ENCODE measurements at places on chromosomes 16 and 17. TPM values are rescaled to one million over a fixed set of nuclear protein-coding genes. Genes with fewer than 3 reads are reported as not detected.

GRCh38 chr17:7238420-7239090, 702 bp downstream of the PHF23 start:
- DNase-seq: no peak

DNA sequence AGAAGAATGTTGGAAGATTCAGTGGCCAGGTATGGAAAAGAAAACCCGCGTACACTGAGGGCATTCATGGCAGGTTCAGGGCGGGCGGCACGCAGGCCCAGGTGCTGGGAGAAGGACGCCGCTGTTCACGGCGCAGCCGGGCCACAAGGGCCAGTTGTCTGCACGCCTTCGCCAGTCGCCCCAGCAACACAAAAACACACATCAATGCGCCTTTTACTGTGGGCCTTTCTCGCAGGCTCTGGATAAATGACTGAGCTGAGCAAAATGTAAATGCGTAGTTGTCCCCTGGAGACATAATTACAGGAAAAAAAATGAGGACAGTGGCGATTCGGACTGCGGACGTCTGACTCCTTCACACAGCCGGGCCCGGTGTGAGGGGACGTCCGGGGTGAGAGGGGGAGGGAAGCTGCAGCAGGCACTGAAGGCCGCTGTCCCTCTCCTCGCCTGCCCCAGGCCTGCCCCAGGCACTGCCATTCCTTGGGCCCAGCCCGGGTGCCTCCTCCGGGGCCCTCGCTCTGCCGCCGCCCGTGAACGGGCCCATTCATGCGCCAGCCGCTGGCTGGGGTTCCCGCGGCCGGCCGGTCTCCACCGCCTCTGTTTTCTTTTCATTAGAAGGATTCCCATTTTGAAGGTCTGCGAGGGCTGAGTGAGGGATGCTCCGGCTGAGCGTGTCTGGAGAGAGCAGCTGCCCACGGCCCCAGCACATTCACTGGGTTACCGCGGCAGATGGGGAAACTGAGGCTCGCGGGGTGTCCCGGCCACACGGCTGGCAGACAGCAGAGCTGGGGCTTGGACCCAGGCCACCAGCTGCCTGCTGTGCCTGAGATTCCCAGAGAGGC, 6.5 kb upstream of the ZNF469 start:
- no peak for DNase-seq

DNA sequence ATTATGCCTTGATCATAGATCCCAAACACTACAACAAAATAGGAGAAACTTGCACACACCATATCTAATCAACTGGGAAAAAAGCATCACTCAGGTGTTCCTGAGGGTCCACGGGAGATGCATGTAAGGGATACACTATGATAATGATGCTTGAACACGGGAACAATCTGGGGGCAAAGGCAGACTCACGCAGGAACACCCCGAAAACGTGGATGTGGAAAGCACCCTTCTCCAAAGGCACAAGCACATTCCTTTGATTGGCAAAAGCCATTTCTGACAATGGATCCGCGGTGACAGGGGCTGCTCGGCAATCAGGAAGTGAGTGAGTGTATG, 1.3 kb downstream of the ZNF652 start:
- peak; percentile 39 for DNase-seq

- no peak for DNase-seq
These were observed 1.7 kb upstream of the LMF1 start for GRCh38 chr16:972316-973002.

GRCh38 chr16:69566981-69567680, 1.4 kb downstream of the NFAT5 start:
- no peak for DNase-seq

- DNase-seq: no peak
These were observed 16.6 kb upstream of the ADORA2B start for GRCh38 chr17:15928286-15928785.

GRCh38 chr17:74768069-74768762, 7.9 kb downstream of the NAT9 start:
- no peak for DNase-seq

DNA sequence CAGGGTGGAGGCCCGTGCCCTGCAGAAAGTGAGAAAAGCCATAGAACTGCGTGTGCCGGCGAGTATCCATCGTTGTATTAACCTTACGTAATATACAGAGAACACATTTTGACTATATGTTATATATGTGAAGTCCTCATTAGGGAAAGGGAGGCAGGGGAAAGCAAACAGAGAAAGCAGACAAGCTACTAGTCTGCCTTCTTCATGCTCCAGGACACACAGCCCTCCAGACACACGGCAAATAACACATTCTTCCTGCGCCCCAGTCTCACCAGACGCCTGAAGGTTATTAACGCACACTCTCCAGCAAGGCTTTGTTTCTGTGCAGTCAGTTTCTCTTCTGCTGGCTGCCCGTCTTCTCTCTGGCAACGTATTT, 28.8 kb downstream of the PRDM7 start:
- DNase-seq: no peak

GRCh38 chr17:16585796-16586195, 16.8 kb upstream of the ZNF287 start:
- DNase-seq: no peak

- DNase-seq: peak; percentile 80
These were observed 22.1 kb upstream of the SPNS2 start for GRCh38 chr17:4476511-4477070.

DNA sequence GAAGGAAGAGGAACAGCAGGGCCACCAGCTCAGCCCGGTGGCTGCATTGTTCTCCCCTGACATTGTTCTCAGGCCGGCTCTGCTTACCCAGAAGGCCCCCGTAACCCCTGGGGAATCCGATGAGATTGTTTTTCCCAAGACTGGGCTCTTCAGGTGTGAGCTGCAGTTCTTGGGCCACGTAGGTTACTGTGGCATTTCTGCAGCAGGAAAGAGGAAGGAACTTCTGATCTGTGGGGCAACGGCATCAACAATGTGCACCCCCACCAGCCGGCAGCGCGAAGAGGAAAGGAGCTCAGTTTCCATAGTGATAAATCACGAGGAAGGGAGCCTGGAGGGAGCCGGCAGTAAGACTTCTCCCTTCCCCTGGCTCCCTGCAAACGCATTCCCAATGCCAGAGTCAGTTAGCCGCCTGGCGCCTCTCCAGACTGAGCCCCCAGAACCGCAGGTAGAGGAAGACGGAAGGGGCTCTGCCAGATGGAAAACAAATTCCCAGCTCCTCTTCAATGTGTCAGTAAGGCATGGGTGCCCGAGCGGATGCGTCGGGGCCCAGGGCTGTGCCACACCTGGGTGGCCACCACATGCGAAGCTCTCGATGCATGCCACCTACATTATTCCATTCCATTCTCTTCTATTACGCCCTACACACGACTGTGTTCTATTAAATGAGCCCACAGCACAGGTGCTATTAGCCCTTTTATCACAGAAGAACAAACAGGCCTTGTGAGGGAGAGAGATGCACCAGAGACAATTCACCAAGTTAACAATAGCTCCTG, 21.5 kb upstream of the PECAM1 start:
- peak; percentile 41 for DNase-seq

- no peak for DNase-seq
These were observed 19.1 kb upstream of the NTN1 start for GRCh38 chr17:9002227-9002605.

DNA sequence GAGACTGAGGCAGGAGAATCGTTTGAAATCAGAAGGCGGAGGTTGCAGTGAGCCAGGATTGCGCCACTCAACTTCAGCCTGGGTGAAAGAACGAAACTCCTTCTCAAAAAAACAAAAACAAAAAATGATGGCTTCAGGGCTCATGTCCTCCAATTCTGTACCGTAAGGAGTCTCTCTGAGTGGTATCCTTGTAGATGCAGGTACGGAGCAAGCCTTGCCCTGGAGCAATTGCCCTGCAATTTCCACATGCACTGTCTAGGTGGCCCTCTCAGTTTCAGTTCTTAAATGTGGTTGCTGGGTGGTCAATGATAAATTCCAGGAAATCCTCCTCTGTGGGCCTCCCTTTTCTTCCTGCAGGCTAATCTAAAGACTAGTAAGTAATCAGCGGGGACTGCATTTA, 10.6 kb downstream of the TMEM238L start:
- DNase-seq: no peak

DNA sequence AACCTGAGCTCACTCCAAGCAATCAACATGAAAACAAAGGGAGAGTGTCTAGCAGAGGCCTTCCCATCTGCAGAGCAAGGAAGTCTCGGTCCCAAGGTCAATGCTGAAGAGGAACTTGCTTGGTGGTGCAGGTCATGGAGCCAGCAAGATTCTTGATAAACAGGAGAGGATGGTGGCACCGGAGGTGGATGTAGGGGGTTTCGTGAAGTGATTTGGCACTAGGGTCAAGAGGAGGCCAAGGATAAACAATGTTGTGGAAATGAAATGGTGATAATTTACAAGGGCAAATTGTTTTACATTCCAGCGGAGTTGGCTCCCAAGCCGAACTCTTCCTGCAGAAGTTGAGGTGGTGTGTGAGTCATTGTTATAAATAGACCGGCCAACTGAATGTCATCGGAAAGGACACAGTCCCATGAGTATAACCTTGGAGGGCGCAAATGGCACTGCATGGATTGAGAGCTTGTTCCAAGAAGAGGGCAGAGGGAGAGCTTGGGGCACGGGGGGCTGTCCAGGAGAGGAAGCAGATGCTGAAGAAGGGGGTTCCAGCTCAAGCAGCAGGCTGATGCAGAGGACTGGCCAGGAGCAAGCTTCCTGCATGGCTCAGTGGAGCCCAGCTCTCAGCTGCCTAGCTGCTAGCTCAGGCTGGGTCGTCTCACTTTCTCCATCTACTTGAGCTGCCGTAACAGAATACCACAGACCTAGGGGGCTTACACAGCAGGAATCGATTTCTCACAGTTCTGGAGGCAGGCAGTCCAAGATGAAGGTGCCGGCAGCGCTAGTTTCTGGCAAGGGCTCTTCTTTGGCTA, 136.6 kb downstream of the COPRS start:
- no peak for DNase-seq

- no peak for DNase-seq
These were observed 27.8 kb upstream of the CDR2 start for GRCh38 chr16:22402191-22402590.

- no peak for DNase-seq
These were observed 9.6 kb upstream of the EIF1 start for GRCh38 chr17:41678907-41679739.

ASPA gene
- 5.2 TPM for total RNA-seq

KRTAP9-2 gene
- total RNA-seq: not detected

JPH3 gene
- total RNA-seq: 5.2 TPM

ABCC11 gene
- total RNA-seq: 0.16 TPM

ARL5C gene
- total RNA-seq: not detected

APOH gene
- total RNA-seq: not detected

PPM1E gene
- total RNA-seq: not detected

TBC1D3D gene
- not detected for total RNA-seq

PRCD gene
- total RNA-seq: 6.8 TPM

GCGR gene
- 0.64 TPM for total RNA-seq

CCDC144A gene
- total RNA-seq: 14.2 TPM

TMEM100 gene
- total RNA-seq: 1.00 TPM

All from transverse colon (tissue), 4 donors.